NCI-H774 (cell line): ENCODE measurements at places on chromosomes 3 and 15.

DNA sequence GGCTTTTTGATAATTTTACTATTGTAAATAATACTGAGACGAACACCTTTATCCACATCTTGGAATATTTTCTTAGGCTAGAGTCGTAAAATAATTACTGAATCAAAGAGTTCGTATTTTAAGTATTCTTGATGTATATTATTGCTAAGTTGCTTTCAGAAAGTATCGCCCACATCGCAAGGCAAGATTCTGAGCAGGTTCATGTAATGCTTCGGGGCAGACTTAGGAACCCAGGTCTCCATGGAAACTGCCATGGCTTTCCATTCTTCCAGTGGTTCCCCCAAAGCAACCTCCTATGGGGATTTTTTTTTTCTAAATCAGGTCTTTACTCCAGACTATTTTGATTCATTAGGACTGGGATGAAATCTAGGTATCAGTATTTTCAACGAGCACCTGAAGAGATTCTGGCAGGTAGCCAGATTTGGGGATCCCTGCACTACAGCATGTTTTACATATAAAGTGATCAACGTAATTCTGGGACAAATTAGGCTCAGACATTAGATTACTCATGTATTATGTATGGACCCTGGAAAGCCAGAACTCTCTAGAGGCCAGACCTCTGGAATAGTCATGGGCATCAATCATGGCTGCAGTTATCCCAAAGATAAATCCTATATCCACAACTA lies 86.5 kb downstream of the B3GNT5 start:
- DNase-seq = peak; percentile 13

DNA sequence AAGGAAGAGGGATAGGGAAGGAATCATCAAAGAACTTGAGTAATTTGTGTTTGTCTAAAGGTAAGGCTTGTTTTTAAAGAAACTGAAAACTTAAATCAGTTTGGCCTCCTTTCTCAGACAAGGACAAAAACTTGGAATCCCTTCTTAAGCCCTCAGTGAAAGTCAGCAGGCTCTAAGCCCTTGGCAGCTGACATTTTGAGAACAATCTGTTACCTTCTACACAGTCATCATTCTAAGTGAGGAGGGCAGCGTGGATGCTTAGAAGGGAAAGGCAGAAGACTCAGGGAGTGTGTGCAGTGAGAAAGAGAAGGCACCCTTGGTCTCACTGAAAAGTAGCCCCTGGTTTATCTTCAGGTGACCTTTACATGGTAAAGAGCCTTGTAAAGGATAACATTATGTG lies 10.8 kb downstream of the HSPBAP1 start:
- DNase-seq = no peak

GRCh38 chr3:136305879-136306278 lies 55.7 kb downstream of the PCCB start:
- DNase-seq = peak; percentile 0

DNA sequence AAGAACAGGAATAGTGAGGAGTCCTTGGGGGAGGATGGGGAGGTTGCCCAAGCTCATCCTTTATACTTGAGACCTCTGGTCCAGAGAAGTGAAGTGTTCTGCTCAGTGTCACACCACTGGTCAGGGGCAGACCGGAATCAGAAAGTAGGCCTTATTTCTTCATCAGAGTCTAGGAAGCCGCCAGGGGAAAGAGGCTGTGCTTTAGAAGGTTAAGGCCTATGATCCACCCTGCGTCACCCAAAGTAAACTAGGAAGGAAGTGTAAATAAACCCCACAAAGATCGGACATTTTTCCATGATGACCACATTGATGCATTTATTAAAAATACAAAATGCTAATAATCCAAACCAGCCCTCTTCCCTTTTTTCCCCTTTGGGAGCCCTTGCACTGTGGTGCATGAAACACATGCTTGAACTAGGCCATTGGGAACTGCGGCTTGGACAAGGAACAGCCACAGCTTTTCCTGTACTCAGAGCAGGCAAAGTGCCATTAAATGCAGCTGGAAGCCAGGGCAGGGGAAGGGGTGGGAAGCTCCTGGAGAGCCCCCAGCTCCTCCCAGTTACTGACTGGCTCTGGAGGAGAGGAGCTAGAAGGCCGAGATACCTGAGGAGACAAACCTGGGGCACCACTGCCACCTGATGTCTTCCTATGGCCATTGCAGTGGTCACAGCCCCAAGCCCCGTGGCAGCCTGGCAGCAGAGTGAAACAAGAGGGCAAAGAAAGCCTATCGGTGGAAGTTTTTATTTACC lies 37.0 kb downstream of the CDC25A start:
- DNase-seq = peak; percentile 43

GRCh38 chr3:155960060-155960459 lies 89.6 kb downstream of the GMPS start:
- no peak for DNase-seq

DNA sequence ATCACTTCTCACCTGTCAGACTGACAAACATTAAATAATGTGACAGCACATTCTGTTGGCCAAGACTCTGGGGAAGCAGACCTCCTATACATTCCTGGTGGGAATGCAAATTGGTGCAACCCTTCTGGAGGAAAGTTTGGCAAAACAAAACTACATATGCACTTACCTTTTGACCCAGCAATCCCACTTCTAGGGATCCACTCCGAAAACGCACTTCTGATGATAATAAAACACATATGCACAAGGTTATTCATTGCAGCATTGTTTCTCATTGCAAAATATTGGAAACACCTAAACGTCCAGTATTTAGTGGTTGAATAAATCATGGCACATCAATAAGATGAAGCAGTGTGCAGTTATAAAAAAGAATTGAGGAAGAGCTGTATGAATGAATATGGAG lies 145.5 kb upstream of the ABHD17C start:
- no peak for DNase-seq

DNA sequence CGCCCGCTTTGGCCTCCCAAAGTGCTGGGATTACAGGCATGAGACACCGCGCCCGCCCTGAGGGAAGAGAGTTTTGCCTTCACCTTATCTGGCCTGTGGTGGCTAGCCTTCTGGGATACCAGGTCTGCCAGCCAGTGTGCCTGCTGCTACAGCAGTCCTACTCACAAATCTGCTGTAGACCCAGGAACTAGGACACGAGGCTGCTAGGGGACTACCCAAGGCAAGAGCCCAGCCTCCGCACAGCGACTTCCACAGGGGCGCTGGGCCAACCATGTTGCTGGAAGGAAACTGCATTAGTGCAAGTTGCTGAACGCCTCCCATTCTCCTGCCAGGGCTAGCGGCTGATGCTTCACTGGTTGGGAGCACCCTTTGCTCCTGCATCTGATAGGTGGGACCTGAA lies 53.7 kb downstream of the DHX30 start:
- DNase-seq = no peak

DNA sequence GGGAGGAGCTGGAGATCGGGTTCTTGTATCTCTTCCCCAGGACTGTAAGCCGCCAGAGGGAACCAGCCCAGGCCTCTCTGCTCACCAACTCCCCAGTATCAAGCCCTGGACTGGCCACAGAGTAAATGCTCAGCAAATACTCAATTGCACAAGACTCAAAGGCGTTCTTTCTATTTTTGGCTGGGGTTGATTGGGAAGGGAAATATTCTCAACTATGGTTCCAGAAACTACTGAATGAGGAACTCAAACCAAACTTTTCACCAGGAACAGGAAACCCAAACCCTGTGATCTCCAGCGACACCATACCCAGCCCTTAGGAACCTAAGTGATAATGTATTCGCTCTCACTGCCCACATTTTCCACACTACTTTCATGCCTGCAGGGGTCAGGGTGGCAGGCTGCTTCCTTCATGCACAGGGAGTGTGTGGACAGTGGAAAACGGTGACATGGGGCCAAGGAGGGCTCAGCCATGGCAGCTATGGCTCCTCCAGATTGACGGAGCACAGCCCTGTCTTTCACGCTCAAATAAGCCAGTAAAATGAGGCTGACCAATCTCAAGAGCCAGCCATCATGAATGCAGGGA lies 124.7 kb upstream of the RAD18 start:
- no peak for DNase-seq

- peak; percentile 65 for DNase-seq
These were observed 36.1 kb upstream of the PLSCR5 start for GRCh38 chr3:146640955-146641867.

DNA sequence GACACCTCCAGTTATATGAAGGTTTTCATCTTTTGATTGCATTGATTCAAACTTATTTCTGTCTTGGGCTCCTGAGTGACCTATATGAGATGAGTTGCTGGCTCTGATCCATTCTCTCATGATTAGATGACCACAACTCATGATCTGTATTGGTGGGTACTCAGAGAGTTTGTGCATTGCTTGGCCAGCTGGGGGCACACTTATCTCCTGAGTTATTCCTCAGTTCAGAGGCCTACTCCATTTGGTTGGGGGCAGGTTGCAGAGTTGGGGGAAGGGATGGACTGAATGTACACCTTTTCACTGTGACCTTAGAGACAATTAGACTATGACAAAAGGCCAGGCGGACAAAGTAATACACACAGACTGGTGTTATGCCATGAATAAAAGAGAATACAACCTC lies 166.2 kb upstream of the SEMA6D start:
- no peak for DNase-seq

DNA sequence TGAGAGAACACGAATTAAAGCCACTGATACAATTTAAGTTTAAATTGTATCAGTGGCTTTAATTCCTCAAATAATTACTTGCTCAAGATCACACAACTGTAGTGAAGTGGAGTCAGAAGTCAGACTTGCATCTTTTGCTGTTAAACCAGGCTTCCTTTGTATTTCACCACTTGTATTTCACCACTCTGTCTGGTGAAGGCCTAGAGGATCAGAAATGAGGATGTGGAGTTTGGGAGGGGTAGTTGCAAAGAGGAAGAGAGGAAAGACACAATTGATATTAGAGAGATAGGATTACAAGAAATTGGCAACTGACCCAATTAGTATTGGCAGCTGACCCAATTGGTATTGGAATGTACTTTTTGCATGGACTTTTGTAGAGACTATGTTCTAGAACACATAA lies 288.1 kb upstream of the GPR149 start:
- DNase-seq = no peak

DNA sequence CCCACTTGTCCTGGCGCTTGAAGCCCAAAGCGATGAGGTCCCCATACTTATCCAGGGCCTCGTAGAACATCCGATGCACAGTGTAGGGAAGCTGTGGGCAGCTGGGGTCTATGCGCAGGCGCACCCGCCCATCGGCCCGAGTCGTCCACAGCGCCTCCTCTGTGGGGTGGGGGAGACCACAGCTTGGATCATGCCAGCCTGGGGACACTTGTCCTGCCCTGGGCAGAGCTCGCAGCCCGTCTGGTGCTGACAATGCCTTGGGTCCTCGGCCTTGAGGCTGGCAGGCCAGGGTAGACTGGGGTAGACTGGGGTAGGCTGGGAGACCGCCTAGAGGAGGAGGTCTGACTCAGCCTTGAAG lies 39.8 kb downstream of the ACSBG1 start:
- DNase-seq = no peak

- peak; percentile 45 for DNase-seq
These were observed 122.4 kb downstream of the RAP2B start for GRCh38 chr3:153284282-153284938.

- DNase-seq = no peak
These were observed 189.3 kb upstream of the TSC22D2 start for GRCh38 chr3:150218841-150219240.

DNA sequence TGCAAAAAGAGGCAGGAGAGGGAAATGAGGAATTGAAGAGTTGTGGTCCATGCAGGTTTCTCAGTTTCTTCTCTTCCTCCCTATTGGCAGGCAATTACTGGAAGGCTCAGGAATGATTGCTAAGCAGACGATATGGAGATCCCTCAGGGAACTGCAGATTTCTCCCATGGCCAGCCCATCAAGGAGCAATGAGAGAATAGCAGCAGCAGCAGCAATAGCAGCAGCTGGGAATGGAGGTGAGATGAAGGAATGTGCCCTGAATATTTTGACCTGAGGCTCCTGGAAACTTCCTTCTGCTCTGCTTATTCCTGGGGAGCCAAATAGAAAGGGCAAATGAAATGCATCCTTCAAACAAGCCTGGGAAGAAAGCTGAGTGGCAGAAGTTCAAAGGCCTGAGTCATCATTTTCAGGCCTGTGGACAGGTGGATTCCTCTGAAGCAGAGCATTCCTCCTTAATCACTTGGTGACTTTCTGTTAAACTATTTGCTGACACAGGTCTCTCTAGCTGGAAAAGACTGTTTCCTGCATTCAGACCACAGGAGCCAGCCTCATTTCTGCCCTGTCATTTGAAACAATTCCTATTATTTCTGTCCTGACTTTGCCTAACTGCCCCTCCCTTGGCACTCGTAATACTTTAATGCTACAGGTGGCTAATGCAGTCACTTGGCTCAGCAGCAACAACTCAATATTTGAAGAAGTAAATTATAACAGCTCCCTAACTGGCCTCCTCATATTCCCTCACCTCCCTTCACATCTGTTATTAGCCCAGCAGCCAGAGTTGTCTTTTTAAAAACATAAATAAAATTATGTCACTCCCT lies 146.9 kb upstream of the GADL1 start:
- no peak for DNase-seq

- no peak for DNase-seq
These were observed 12.6 kb upstream of the RPS17 start for GRCh38 chr15:82552861-82553260.

DNA sequence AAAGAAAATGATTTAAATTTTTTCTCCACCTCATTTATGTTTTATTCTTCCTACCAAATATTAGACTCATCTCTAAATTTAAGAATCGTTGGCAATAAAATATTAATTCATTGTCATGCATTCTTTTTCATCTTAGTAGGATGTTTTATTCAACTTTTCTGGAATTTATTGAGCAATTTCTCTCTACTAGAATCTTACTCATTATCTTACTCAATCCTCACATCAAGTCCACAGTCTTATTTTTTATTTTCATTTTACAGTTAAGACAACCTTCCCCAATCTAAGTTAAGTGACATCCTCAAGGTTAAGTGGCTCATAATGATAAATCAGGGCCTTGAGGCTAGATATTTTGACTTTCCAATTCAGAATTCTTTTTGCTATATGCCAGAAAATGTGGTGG lies 15.9 kb upstream of the ALDH1A2 start:
- no peak for DNase-seq

GRCh38 chr3:65078748-65079147 lies 390.9 kb upstream of the ADAMTS9 start:
- DNase-seq = no peak

GRCh38 chr3:185070491-185071286 lies 82.2 kb downstream of the C3orf70 start:
- peak; percentile 4 for DNase-seq

DNA sequence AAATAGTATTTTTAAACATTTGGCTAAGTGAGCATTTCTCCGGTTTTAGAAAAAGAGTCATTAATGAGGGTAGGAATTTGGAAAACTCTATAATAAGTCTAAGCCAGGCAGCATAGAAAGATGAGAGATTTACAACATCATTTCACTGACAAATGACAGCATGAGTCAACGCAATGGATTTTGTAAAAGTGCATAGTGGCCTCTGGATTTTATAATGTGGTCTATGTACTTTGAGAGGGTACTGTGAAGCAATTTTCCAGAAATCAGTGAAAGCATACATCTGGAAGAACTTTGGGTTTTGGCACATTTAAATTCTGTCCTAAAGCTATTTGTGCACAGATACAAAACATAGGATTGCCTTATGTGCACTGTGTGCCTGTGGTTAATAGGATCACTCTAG lies 130.8 kb upstream of the CCNL1 start:
- no peak for DNase-seq
